ENCODE measurements at places on chromosomes 16 and 17. TPM values are rescaled to one million over a fixed set of nuclear protein-coding genes. Genes with fewer than 3 reads are reported as not detected.

DNA sequence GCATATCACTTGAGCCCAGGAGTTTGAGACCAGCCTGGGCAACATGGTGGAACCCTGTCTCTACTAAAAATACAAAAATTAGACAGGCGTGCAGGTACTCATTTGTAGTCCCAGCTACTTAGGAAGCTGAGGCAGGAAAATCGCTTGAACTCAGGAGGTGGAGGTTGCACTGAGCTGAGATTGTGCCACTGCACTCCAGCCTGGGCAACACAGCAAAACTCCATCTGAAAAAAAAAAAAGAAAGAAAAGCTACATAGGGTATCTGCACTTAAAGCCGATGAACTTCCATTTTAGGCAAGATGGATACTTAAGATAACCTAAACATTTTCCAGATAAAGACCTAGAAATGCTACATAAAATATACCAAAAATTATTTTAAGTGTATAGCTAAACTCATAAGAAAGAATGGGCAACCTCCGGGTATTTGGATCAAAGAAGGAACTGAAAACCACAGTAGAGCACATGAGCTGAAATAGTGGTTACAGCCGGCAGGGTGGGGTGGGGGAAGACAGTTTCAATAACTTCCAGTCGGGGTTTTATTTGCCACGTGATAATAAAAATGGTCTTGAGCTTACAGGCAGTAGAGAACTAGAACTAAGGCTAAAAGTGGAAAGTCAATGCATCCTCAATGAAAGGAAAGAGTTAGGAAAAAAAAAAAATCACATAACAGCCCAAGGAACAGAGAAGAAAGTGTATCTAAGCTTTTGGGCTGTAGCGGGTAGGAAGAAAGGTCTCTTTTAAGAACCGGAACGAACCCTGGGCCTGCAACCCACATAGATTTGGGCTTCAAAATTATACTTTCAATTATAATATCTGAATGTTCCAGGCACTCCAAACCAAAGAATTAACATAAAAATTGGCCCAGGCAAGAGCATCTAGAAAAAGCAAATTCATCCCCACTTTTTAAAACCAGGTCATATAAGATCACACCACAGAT, 53.1 kb downstream of the CFDP1 start:
- peaks cover 35% of the 10 kb centered on the region for H3K4me1 ChIP-seq
- DNase-seq, result no peak
- H3K4me3 ChIP-seq, result no peak overlapping the region
- no peaks in the 10 kb centered on the region for H3K27me3 ChIP-seq

DNA sequence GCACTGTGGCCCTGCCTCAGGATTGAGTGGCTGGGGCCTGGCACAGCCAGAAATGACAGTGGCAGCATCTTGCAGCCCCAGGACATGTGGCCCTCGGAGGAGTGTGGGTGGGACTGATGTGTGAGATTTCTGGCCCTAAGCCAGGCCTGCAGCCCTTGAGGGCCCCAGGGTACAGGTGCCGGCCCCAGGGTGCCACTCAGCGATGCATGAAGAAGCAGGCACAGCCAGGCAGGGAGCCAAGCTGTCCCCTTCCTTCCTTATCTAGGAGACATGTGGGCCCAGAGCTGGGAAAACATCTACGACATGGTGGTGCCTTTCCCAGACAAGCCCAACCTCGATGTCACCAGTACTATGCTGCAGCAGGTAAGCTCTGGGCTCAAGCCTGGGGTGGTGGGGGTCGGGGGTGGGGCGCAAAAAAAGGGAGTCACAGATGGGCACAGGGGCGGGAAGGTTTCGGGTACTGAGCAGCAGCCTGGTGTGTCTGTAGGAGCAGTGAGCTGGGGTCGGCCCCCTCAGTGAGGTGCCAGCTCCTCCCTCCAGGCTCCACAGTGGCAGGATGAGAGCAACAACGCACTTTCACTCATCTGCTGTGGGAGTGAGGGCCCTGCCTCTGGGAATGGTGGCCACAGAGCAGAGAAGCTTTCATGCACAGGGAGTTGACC, 4.1 kb downstream of the ACE start:
- H3K4me1 ChIP-seq, result peaks cover 4% of the 10 kb centered on the region
- no peak overlapping the region for H3K27ac ChIP-seq
- peak; percentile 26 for DNase-seq

- no peaks in the 10 kb centered on the region for H3K27me3 ChIP-seq
- H3K36me3 ChIP-seq, result no peaks in the 10 kb centered on the region
- no peak overlapping the region for H3K27ac ChIP-seq
Measured at GRCh38 chr17:4008082-4008435, 43.8 kb upstream of the ATP2A3 start.

- H3K36me3 ChIP-seq, result peaks cover 50% of the 10 kb centered on the region
- no peaks in the 10 kb centered on the region for H3K27me3 ChIP-seq
- peak overlapping the region; percentile 96 for H3K27ac ChIP-seq
- no peak for DNase-seq
- H3K4me3 ChIP-seq, result peak overlapping the region; percentile 95
Measured at GRCh38 chr16:72094266-72094610, 591 bp downstream of the DHX38 start.

GRCh38 chr17:61766520-61766919, 96.8 kb downstream of the BRIP1 start:
- H3K27me3 ChIP-seq, result no peaks in the 10 kb centered on the region
- no peak overlapping the region for H3K4me3 ChIP-seq
- no peak for DNase-seq
- no peaks in the 10 kb centered on the region for H3K4me1 ChIP-seq
- no peak overlapping the region for H3K27ac ChIP-seq

- peak overlapping the region; percentile 51 for H3K27ac ChIP-seq
- no peaks in the 10 kb centered on the region for H3K27me3 ChIP-seq
- H3K4me3 ChIP-seq, result no peak overlapping the region
Measured at GRCh38 chr16:57409870-57410587, 5.5 kb downstream of the CCL17 start.

GRCh38 chr17:35129154-35129972, 7.9 kb downstream of the FNDC8 start:
- no peaks in the 10 kb centered on the region for H3K27me3 ChIP-seq
- H3K36me3 ChIP-seq, result no peaks in the 10 kb centered on the region
- H3K4me3 ChIP-seq, result no peak overlapping the region
- H3K4me1 ChIP-seq, result no peaks in the 10 kb centered on the region

DNA sequence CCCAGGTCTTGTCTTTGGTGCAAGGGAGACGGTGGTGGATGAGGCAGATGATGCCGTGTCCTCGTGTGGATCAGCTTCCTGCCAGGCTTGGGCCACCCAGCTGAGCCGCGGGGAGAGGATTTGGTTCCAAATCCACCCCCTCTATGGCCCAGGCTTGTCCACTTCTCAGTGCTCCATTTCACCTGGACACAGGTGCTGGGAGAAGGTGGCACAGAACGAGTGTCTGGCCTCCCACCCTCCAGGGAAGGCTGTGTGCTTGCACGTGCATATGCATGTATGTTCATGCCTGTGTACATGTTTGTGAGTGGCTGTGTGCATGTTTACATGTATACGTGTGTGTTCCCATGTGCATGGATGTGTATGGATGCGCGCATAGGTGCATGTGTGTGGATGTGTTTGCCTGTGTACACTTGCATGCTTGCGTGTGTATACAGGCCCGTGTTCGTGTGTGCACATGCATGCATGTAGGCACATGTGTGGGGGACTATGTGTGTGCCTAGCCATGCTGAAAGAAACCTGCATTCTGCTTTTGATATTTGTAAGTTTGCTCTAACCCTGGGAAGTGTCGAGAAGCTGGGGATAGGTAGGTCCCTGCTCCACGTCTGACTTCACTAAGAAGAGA, 196.3 kb downstream of the IRF8 start:
- H3K4me3 ChIP-seq, result no peak overlapping the region
- peaks cover 9% of the 10 kb centered on the region for H3K27me3 ChIP-seq
- no peaks in the 10 kb centered on the region for H3K4me1 ChIP-seq
- no peaks in the 10 kb centered on the region for H3K36me3 ChIP-seq
- H3K27ac ChIP-seq, result no peak overlapping the region

DNA sequence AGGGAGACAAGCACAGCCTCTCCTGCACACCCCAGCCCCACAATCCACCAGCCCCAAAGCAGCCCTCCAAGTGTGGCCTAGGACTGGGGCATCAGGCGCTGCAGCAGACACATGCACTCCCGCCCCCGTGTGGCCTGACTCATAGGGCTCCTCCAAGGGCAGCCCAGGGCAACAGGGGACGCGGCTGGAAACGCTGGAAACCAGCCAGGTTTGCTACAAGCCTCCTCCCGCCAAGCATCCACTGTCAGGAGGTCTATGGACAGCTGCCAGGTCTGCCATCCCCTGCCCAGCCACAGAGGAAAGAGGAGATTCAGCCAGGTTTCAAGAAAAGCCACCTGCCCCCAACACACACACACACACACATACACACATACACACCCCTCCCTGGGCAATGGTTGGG, 25.8 kb downstream of the SRCIN1 start:
- no peaks in the 10 kb centered on the region for H3K36me3 ChIP-seq
- DNase-seq, result peak; percentile 46
- peaks cover 21% of the 10 kb centered on the region for H3K4me1 ChIP-seq
- H3K27ac ChIP-seq, result no peak overlapping the region

DNA sequence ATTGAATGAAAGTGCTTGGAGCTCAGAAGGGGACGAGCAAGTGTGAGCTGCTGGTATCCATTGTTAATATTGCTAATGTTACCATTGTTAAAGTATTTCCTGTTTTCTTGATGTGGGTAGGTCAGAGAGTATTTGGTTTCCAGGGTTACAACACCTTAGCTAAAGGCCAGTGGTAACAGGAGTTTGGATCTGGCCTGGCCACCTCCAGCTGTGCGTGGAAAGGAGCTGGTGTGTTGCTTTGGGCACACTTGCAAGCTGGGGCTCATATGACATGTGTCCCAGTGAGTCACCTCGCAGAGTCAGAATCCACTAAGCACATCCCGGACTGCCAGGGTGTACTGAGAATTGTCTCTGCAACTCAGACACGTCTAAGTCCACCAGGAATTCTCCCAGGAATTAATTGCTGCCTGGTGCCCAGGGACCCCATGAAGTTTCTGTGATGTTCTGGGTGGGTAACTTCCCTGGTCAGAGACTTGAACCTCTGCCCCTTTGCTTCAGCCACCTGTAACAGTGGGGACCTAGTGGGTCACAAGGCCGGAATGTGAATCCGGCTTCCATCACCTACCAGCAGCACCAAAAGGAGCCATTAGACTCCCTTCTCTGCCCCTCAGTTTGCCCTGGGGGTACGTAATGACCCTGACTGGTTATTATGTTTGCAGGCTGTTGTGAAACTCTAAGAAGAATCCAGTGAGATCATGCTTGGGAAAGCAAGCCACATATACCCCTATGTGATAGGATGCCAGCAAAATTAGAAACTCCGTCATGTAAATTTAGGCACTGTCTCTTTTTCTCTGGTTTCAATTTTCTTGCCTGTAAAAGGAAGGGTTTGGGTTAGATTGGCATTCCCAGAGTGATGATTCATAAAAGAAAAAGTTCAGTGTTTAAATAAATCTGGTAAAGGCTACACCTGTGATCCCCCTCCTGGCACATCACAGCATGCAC, 12.8 kb downstream of the SLC6A2 start:
- no peak overlapping the region for H3K4me3 ChIP-seq
- DNase-seq, result no peak
- H3K4me1 ChIP-seq, result no peaks in the 10 kb centered on the region
- no peaks in the 10 kb centered on the region for H3K27me3 ChIP-seq
- H3K27ac ChIP-seq, result no peak overlapping the region

GRCh38 chr17:35117984-35118383, 1.7 kb downstream of the RAD51D start:
- no peak overlapping the region for H3K4me3 ChIP-seq
- no peak for DNase-seq
- no peaks in the 10 kb centered on the region for H3K27me3 ChIP-seq
- no peaks in the 10 kb centered on the region for H3K36me3 ChIP-seq

- H3K36me3 ChIP-seq, result no peaks in the 10 kb centered on the region
- H3K27ac ChIP-seq, result no peak overlapping the region
- no peaks in the 10 kb centered on the region for H3K4me1 ChIP-seq
- no peaks in the 10 kb centered on the region for H3K27me3 ChIP-seq
- no peak overlapping the region for H3K4me3 ChIP-seq
- peak; percentile 4 for DNase-seq
Measured at GRCh38 chr16:81116285-81116684, 20.1 kb upstream of the GCSH start.

DNA sequence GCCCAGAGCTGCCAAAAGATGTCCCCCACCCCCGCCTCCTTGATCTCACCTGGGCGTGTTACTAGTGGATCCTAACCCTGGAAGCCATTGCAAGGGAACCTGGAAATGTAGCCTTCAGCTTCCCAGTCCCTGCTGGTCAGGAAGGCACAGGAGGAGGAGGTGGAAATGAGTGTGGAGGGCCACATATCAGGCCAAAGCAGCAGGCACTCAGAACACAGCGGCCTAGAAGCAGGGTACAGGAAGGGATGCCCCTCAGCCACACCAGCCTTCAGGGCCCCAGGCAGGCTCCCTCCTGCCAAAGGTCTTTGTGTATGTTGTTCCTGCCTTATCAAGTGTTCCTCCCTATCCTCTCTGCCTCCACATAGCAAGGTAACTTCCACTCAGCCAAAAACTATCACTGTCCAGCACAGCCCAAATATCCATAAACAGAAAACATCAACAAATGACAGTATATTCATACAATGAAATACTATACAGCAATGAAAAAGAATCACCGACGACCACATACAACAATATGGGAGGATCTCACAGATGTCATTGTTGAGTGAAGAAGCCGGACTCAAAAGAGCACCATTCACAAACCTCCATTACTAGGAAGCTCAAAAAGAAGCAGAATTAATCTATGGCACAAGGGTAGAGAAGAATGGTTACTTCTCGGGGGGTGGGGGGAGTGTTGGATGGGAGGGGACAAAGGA, 28.2 kb upstream of the TNFRSF13B start:
- no peaks in the 10 kb centered on the region for H3K36me3 ChIP-seq
- no peak overlapping the region for H3K4me3 ChIP-seq
- no peak for DNase-seq
- no peak overlapping the region for H3K27ac ChIP-seq
- peaks cover 3% of the 10 kb centered on the region for H3K4me1 ChIP-seq

- no peaks in the 10 kb centered on the region for H3K27me3 ChIP-seq
- peaks cover 6% of the 10 kb centered on the region for H3K4me1 ChIP-seq
- no peak overlapping the region for H3K27ac ChIP-seq
- H3K36me3 ChIP-seq, result no peaks in the 10 kb centered on the region
Measured at GRCh38 chr17:4479982-4480751, 18.5 kb upstream of the SPNS2 start.

The MT1A gene
- total RNA-seq, result 30.1 TPM

The SPEM3 gene
- not detected for total RNA-seq

The TMC7 gene
- 2.3 TPM for total RNA-seq

The CACNG4 gene
- not detected for total RNA-seq

The RGS9 gene
- total RNA-seq, result 0.85 TPM

The CES5A gene
- not detected for total RNA-seq

The HSD3B7 gene
- 6.9 TPM for total RNA-seq

The TMEM186 gene
- total RNA-seq, result 14.6 TPM

The KRT31 gene
- not detected for total RNA-seq

The IGF2BP1 gene
- not detected for total RNA-seq
